ENCODE measurements at places on chromosomes 13 and 19. TPM values are rescaled to one million over a fixed set of nuclear protein-coding genes. Genes with fewer than 3 reads are reported as not detected.
A peak's percentile ranks its signal among the peaks of the same experiment; 100 is the strongest.

The TEX26 gene
- not detected for total RNA-seq

- no peaks in the 10 kb centered on the region for H3K27me3 ChIP-seq
- no peak overlapping the region for H3K4me3 ChIP-seq
- H3K27ac ChIP-seq: no peak overlapping the region
- H3K36me3 ChIP-seq: no peaks in the 10 kb centered on the region
- H3K4me1 ChIP-seq: no peaks in the 10 kb centered on the region
Measured at GRCh38 chr13:40681341-40682146, 15.1 kb upstream of the FOXO1 start.

- H3K27me3 ChIP-seq: no peaks in the 10 kb centered on the region
- H3K36me3 ChIP-seq: no peaks in the 10 kb centered on the region
- no peak for DNase-seq
- no peak overlapping the region for H3K4me3 ChIP-seq
Measured at GRCh38 chr13:109145631-109146030, 516.2 kb downstream of the MYO16 start.

DNA sequence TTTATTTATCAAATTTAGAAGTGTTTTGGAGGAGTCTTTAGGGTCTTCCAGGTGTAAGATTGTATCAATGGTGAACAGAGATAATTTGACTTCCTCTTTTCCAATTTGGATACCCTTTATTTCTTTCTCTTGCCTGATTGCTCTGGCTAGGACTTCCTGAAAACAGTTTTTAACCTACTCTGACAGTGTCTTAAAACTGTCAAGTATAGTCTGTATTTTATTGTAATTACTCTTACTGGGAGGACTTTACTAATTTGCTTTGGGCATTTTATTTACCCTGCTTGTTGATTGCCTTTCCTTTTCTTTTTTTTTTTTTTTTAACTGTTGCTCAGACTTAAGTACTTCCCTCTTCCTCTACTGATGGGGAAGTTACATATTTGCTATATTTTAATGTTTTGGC lies 81.3 kb downstream of the URI1 start:
- H3K36me3 ChIP-seq: no peaks in the 10 kb centered on the region
- DNase-seq: no peak
- no peaks in the 10 kb centered on the region for H3K27me3 ChIP-seq
- no peak overlapping the region for H3K4me3 ChIP-seq
- no peaks in the 10 kb centered on the region for H3K4me1 ChIP-seq

DNA sequence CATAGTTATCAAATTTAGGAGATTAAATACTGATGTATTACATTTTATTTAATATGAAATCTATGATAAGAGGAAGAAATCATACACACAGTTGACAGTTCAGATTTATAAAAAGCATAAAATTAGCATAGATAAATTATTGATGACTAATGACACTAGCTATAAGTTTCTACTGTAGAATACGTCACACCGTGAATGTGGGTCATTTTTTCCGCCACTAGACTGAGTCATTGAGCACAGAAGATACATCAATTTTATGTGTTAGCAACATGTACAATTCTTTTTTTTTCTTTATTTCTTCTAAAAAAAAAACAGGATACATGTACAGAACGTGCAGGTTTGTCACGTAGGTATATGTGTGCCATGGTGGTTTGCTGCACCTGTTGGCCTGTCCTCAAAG lies 22.2 kb downstream of the AP2S1 start:
- peaks cover 4% of the 10 kb centered on the region for H3K4me1 ChIP-seq
- no peak overlapping the region for H3K27ac ChIP-seq
- H3K4me3 ChIP-seq: no peak overlapping the region

DNA sequence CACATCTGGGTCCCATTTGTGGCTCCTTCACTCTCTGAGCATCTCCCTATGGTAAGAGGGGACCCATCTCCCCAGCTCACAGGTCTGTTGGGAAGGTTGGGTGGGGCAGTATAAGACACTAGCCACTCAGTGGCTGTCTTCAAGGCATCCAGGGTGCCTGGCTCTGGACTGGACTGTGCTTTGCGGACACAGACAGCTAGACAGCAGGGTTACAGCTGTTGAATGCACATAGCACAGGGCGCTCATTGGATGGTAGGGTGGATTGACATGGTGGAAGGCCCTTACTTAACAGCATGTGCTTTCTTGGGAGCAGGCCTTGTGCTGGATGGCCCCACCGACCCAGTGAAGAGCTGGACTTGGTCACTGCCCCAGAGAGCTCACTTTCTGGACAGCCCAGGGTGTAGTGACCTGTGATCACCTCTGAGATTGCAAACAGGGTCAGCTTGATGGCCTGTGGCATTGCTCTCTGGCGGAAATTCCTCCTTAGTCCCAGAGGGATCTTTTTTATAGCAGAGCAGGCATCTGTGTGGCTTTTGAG lies 1.9 kb downstream of the ZNF444 start:
- H3K4me1 ChIP-seq: peaks cover 49% of the 10 kb centered on the region
- H3K36me3 ChIP-seq: peaks cover under 1% of the 10 kb centered on the region
- no peak for DNase-seq
- H3K27ac ChIP-seq: peak overlapping the region; percentile 90
- no peak overlapping the region for H3K4me3 ChIP-seq

DNA sequence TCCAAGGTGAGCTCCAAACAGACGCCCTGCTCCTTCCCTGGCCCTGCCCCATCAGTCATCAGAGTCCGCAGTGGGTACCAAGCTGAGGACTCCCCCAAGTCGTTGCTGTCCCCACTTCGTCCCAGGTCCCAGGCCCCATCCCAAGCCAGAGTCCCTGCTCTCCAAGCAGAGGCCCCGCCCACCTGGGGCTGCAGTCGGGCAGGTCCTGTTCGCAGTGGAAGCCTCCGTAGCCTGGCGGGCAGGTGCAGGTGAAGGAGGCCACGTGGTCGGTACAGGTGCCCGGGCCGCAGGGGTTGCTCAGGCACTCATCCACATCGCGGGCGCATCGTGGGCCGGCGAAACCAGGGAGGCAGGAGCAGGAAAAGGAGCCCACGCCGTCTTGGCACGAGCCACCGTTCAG lies 19.4 kb downstream of the NOTCH3 start:
- H3K4me1 ChIP-seq: peaks cover 7% of the 10 kb centered on the region
- H3K36me3 ChIP-seq: peaks cover 100% of the 10 kb centered on the region
- no peak overlapping the region for H3K27ac ChIP-seq

- H3K36me3 ChIP-seq: no peaks in the 10 kb centered on the region
- DNase-seq: peak; percentile 56
- peaks cover 8% of the 10 kb centered on the region for H3K4me1 ChIP-seq
Measured at GRCh38 chr13:97433727-97434396, at the start of gene RAP2A. Gene RAP2A, plus strand, starts transcription at chr13:97434169. Its CDS starts 302 bp downstream, at chr13:97434471.

All from esophagus squamous epithelium (tissue), 5 donors.